ENCODE measurements at places on chromosomes 12 and 14.

- DNase-seq, result peak; percentile 97
Observed at GRCh38 chr14:24141097-24141880, at the start of gene EMC9. Gene EMC9 (minus strand): TSS chr14:24141591. CDS start chr14:24141304, 287 bp downstream.

GRCh38 chr12:23204933-23205778, 580.2 kb downstream of the ETNK1 start:
- DNase-seq, result peak; percentile 37

- peak; percentile 79 for DNase-seq
Observed at GRCh38 chr14:74860899-74861733, 14.8 kb downstream of the PROX2 start.

DNA sequence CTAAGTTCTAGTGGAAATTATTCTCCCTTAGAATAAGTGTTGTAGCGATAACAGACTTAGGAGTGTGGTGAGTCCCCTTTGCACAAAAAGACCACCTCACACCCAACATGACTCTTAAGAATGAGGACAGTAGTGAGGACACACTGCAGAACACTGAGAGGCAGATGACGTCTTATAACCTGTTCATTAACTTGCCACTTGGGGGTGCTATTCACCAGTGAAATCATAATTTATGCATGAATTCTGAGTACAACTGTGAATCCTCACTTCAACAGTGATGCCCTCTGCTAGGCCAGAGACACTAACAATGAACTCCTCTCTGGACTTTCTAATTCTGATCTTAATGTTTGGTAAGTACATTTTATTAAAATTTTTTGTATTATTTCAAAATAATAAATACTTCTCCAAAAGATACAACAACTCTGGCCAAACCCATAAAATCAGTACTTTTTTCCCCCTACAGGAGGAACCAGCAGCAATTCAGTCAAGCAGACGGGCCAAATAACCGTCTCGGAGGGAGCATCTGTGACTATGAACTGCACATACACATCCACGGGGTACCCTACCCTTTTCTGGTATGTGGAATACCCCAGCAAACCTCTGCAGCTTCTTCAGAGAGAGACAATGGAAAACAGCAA, 274.7 kb downstream of the DAD1 start:
- peak; percentile 26 for DNase-seq

DNA sequence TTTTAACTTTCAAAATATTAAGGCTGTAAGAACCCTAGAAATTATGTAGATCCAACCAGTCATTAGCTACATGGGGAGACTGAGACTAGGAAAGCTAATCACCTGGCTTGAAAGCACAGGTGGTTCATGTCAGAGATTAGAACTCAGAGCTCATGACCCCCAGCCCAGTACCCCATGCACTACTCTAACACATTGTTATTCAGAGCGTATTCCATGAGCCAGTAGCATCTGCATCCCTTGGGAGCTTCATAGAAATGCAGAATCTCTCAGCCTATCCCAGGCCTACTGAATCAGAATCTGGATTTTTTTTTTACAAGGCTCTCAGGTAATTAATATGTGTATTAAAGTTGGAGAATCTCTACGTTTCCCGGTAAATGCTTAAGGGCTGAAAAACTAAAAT, 161.7 kb downstream of the BTG1 start:
- DNase-seq, result no peak

GRCh38 chr14:34180869-34181268, 230.0 kb upstream of the EGLN3 start:
- DNase-seq, result no peak

- DNase-seq, result peak; percentile 41
Observed at GRCh38 chr14:24310646-24311604, at the start of gene LTB4R. Gene LTB4R (plus strand): TSS chr14:24311502. CDS start chr14:24315652, 4,150 bp downstream.

GRCh38 chr12:131276501-131277185, 322.9 kb downstream of the ADGRD1 start:
- no peak for DNase-seq

DNA sequence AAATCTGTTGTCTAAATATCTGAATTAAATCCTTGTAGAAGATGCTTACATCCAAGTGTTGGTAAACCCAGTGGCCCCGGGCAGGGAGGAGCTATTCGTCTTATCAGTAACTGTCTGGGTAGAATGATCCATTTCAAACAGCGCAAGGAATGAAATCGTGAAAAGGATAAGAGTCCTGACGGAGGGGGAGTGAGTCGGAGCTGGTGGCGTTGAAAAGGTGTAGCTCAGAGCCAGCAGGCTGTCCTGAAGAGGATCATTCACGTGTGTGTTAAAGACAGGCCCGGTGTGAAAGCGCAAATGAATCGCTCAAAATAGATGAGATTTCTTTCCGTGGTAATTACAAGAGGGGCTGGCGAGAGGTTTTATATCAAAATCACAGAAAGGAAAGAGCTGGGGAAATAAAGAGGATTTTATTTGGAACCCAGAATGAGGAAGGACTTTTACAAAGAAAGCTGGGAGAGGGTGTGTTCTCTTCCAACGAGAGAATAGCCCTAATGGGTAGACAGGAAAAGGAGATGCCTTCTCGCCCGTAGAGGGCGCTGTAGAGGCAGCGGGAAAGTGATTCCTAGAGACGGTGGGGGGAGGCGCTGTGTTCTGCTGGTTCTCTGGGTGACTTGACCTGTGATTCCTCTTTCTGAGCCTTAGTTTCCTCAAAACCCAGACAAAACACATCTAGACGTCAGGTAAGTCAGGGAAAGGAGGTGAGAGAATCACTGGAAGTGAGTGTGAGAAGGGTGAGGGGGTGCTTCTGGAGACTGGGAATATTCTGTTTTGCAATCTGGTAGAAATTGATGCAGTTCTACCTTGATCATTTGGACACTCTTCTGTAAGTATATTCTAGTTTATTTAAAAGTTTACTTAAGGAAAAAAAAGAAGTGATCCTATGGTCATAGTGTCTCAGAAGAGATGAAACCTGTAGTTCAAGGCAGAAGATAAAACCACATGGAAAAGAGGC, 39.3 kb downstream of the SRRM4 start:
- no peak for DNase-seq

- no peak for DNase-seq
Observed at GRCh38 chr12:3277306-3277943, 200.2 kb downstream of the TSPAN9 start.

DNA sequence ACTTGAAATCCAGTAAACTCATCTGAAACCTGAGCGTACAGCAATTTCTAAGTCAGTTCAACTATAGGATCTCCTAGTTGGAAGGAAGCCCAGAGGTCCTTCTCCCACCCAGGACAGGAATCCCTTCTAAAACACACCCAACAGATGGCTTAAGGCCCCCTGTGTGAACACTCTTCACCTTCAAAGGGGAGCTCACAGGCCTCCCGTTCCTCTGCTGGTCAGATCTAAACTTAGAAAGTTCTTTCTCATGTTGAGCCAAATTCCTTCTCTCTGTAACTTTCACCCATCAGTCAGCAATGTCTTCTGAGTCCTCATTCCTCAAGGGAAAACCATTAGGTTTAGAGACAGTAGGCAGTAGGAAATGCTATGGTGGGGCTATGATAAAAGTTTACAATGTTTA, 355.2 kb downstream of the PCNX1 start:
- no peak for DNase-seq

GRCh38 chr14:32925439-32925838, 13.2 kb upstream of the NPAS3 start:
- DNase-seq, result no peak

DNA sequence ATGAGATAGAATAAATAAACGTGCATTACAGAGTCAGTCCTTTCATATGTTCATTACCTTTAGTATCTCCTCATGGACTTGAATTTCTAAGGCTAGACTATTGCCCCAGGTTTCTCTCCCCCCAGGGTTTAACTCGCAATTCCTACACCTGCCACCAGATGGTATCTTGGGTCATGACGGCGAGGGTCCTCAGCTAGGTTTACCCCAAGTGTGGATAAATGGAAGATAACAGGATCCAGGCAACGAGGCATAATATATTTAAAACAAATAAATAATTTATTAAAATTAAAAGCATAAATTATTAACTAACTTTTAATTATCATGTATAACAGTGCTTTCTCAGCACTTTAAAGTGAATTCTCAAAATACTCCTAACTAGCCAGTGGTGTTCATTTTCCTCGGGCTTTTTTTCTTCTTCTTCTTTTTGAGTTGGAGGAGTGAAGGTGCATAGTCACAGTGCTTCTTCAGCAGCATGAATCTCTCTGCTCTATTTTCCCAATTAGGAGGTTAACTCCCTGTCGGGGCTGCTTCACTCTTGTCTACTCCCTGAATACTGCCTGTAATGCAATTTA, 243.5 kb upstream of the CAND1 start:
- peak; percentile 4 for DNase-seq

DNA sequence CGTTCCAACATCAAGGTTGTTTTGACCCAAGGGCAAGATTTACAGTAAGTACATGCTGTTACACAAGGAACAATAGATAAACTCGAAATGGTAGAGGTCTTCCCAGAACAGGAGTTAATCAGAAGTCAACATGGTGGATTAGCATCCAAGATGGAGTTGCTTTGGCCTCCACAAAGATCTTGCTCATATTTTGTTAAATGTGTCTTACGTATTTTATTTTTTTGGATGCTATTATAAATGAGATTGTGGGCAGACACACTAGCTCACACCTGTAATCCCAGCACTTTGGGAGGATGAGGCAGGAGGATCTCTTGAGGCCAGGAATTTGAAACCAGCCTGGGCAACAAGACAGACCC, 22.3 kb upstream of the RAB21 start:
- DNase-seq, result no peak

- no peak for DNase-seq
Observed at GRCh38 chr12:98002887-98003493, 512.4 kb upstream of the TMPO start.

Data from CD14-positive monocyte (primary cell).